ENCODE measurements at places on chromosomes 11 and 22.

GRCh38 chr11:44005956-44006355 is 41.8 kb upstream of the ACCSL start:
- DNase-seq = no peak

GRCh38 chr11:95465887-95466286 is 234.9 kb upstream of the SESN3 start:
- no peak for DNase-seq

DNA sequence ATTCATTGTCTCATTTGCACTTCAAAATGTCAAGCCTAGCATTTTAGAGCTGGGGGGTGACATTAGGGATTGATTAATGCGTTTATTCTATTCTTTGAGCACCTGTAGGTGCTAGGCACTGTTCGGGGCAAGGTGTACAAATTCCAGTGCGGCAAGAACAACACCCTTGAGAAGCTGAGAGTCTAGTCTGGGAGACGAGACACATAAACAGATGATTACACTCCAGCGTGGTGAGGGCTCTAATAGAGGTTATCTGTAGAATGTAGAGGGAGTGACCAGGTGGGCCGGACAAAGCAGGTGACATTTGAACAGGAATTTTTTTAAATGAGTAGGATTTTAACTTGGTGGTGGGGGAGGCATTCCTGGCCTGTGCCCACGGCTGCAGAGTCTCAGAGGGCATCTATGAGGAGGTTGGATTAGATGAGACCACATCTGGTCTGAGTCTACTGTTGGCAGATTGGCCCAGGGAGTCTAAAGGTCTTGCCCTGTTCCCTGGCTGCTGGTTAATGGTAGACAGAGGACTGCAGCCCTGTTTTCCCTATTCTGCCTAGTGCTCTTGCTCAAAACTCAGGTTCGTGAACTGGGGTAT is 970 bp downstream of the CAT start:
- no peak for DNase-seq

- DNase-seq = no peak
Measured at GRCh38 chr22:23054531-23055257, 15.6 kb upstream of the GNAZ start.

GRCh38 chr11:117483372-117483771 is 155.7 kb downstream of the CEP164 start:
- no peak for DNase-seq

DNA sequence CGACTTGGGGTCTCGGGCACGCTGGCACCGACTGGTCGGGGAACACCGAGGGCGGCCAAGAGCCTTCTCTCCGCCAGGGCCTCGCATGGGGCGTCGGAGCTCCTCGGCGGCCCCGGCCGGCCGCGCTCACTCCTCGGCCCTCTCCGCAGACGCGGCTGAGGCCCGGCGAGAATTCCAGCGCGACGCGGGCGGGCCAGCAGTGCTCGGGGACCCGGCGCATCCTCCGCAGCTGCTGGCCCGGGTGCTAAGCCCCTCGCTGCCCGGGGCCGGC is 5.6 kb downstream of the TBX1 start:
- no peak for DNase-seq

DNA sequence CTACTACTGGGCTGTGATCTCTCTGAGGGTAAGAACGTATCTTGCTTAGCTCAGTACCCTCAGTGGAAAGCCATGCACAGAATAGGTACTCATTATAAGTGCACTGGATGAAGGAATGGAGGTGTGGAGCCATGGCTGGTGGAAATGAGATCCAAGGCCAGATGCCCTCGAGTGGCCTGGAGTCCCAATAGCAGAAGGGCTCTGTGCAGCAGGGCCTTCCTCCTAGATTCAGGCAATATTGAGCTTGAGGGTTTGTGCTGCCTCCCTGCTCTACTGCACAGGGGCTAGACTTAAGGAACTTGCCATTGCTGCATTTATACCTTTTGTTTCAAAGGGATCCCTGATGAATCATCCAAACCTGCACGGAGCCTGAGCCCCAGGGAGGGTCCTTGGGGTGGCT is 33.6 kb upstream of the TUB start:
- DNase-seq = no peak

- no peak for DNase-seq
Measured at GRCh38 chr11:75236062-75236461, 4.5 kb upstream of the TPBGL start.

GRCh38 chr11:9755561-9756185 is 91.8 kb downstream of the SWAP70 start:
- no peak for DNase-seq

GRCh38 chr11:15970506-15971214 is 385.7 kb downstream of the SOX6 start:
- DNase-seq = no peak

DNA sequence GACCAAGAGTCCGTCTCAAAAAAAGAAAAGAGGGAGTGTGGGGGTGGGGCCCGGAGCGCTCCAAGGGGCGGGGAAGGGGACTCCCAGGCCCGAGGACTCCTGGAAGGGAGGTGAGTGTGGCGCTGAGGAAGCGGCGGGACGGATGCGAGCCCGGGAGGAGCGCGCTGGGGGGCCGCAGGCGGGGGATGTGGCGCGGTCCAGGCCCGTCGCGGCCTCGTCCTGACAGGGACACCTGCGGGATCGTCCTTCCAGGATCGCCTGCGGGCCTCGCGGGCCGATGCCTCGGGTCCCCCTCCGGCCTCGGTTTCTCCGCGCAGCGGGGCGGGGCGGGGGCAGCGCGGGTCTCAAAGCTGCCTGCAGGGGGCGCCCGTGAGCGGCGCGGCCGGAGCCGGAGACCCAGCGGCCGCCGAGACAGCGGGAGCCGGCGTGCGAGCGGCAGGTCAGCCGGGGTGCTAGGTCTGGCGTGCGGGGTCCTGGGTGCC is 3.8 kb upstream of the ADORA2A start:
- peak; percentile 22 for DNase-seq

Measured in NCI-H1092 treated with DMSO at 0.1 percent for 48 hours (cell line).